ENCODE measurements at places on chromosomes 6 and 20. TPM values are rescaled to one million over a fixed set of nuclear protein-coding genes. Genes with fewer than 3 reads are reported as not detected.

Gene CPXM1
- total RNA-seq, result not detected

Gene SLC4A11
- total RNA-seq, result 46.1 TPM

Gene RIPPLY2
- total RNA-seq, result not detected

GRCh38 chr6:142929751-142930358 is 15.1 kb downstream of the HIVEP2 start:
- DNase-seq, result no peak

Gene ADGB
- not detected for total RNA-seq

DNA sequence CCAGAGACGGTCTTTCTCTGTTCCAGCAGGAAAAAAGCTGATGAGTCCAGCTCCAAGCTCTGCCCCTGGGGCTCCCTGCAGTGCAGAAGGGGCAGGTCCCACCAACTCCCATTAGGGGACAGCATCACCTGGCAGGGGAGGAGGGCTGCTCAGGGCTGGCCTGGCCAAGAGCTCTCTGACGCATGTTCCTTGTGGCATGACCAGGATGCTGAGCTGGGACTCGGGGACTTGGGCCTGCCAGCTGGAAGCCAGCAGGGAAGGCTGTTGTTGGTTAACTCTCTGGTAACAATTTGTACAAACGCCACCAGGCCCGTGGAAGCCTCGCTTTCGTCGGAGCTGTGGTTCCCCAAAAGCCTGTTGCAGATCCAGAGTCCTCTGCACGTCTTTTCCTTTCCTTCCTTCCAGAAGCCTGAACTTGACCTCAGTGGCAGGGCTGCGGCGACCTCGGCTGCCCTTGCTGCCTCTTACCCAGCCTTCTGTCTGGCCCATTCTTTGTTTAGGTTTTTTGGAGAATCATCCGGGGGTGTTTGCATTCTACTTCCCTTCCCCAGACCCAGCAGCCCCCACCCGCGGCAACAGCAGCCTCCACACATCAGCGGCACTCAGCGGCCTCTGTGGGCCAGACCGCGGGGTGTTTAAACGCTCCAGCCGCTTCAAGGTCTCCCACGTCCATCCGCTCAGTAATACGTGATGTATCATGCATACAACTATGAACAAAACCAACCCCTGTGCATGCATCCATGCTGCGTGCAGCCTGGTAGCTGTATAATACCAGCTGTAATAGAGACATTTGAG is 63.3 kb downstream of the GNAS-AS1 start:
- no peak for DNase-seq

DNA sequence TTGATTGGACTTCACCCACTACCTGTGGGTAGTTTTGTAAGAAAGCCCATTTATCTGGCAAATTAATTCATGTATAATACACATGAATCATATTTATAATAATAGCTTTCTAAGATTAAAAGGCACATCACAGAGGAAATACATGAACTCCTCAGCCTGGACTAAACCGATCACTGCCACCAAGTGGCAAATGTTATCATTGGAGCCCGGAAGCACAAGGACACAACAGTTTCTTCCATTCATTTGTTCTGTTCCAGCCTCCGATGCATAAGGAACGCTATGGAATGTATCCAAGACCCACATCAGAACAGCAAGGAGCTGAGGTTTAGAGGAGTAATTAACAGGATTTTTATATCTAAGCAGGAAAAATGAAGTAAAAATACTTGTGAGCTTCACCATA is 13.9 kb upstream of the IPCEF1 start:
- DNase-seq, result no peak

- DNase-seq, result no peak
Observed at GRCh38 chr6:13371421-13372072, 43.2 kb upstream of the TBC1D7 start.

GRCh38 chr6:83707829-83708545 is 914 bp downstream of the SNAP91 start:
- DNase-seq, result no peak

Gene CCN6
- not detected for total RNA-seq

DNA sequence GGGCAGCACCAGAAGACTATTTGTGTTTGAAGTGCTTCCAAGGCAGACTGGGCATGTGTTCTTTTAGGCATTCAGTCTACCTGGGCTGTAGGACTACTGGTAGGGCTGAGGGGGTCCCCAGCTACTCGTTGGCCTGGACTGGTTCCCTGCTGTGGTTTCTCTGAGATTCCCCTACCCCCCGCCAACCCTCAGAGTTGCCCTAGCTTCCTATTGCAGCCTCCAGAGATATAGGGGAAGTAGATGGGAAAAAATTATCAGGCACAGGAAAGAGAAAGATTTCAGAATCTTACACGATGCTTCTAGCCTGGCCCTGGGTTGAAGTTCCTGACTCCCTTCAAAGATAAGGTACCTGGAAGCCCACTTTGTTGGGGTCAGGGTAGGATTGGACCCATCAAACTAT is 22.5 kb downstream of the BRPF3 start:
- no peak for DNase-seq

Gene CALHM4
- total RNA-seq, result not detected

GRCh38 chr6:155328074-155328538 is 13.8 kb upstream of the TFB1M start:
- DNase-seq, result no peak

DNA sequence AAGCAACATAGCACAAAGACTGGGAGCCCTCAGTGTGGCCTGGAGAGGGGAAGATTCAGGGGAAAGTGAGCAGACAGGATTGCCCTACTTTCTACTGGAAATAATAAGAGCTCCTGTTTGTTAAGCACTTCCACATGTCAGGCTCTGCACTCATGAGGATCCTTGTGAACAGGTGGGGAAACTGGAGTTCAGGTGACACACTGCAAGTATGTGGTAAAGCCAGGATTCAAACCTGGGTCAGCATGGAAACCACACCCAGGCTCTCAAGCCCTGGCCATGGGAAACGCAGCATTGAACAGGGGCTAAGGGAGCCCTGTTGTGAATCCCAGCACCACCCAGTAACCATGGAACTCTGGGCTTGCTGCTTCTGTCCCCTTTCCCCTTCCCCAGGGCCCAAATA is 42.8 kb upstream of the ID1 start:
- DNase-seq, result no peak

DNA sequence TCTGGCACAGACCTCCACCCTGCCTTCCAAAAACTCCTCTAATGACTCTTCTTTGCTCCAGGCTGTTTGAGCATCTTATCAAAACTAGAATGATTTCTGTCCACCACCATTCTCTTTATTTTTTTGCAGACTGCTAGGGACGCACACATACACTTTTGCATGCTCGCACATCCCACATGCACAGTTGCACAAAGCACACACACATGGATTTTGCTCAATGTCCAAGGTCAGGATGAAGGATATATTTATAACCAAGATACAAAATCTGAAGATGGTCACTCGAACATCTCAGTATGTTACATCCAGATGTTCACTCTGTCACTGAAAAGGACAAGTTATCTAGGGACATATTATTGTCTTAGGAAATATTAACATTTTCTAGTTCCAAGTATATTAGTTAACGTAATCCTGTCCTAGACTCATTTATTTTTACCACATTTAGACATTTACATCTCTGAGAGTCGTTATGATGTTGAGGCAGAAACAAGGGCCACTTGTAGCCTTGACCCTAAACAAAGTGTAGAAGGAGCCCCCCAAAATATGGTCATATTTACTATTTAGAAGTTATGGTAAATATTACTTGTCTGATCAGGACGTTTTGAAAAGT is 3.4 kb upstream of the SIM1 start:
- no peak for DNase-seq

DNA sequence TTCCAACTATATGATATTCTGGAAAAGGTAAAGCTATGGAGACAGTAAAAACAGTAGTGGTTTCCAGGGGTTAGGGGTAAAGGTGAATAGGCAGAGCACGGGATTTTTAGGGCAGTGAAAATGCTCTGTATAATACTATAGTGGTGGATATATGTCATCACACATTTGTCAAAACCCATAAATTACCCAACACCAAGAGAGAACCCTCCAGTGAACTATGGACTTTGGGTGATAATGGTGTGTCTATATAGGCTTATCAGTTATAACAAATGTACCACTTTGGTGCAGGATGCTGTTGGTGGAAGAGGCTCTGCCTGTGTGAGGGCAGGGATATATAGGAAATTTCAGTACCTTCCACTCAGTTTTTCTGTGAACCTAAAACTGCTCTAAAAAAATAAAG is 149.9 kb downstream of the GPX5 start:
- no peak for DNase-seq

- no peak for DNase-seq
Observed at GRCh38 chr6:163793011-163793983, 378.8 kb downstream of the QKI start.
